Cardiac septum (tissue), 1 donor: ENCODE measurements at places on chromosomes 4 and X. TPM values are rescaled to one million over a fixed set of nuclear protein-coding genes. Genes with fewer than 3 reads are reported as not detected.

GRCh38 chrX:15292861-15293260, 22.6 kb downstream of the ASB11 start:
- DNase-seq = no peak

Gene LAMTOR3
- total RNA-seq = 26.4 TPM

DNA sequence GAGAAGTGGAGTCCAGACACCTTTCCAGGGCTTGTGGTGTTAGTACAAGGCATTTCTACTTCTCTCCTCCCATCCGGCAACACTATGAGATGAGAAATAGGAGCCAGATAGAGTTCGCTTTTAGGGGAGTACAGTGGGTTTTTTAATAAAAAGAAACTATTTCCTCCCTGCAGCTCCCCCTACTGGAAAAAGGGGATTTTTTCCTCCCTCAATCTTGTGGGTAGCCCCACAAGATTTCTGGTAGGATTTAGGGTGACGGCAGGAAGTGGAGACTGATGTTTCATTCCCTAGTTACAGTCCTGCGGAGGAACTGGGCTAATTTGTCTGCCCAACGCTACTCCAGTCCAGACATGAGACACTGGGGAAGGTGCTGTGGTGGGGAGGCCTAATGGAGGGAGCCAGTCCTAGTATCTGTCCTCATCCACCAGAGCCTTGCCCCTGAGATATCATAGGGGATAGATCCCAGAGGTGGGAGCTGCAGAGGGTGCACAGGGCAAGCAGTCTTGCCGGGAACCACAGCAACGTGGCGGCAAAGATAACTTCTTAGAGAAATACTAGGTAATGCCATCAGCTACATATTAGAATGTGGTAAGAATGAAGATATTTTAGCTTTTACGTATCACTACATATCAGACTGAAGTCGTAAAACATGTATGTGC, 45.5 kb upstream of the PRKG2 start:
- DNase-seq = no peak

DNA sequence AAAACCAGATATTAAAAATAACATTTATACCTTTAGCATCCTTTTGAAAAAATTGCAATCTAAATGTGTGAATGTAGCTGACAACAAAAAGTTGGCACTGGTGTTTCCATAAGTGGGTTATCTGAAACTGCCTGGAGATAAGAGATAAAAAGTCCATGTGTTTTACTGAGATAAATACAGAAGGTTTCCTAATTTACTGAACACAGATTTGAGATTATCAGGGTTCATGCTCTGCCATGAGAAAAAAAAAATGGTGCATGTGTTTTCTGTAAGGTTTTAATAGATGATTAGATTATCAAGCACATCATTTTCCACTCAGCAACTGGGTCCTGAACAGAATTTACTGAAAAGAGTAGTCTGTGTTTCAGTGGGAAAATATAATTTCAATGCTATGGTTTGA, 326.2 kb upstream of the SLIT2 start:
- DNase-seq = no peak

GRCh38 chr4:81688085-81688484, 216.4 kb upstream of the RASGEF1B start:
- no peak for DNase-seq

Gene PNCK
- 7.6 TPM for total RNA-seq

- DNase-seq = no peak
These were observed 978 bp downstream of the HS6ST2 start for GRCh38 chrX:132957211-132958090.
